ENCODE measurements at places on chromosomes 6 and 20.
A peak's percentile ranks its signal among the peaks of the same experiment; 100 is the strongest.

- no peaks in the 10 kb centered on the region for H3K4me1 ChIP-seq
- no peaks in the 10 kb centered on the region for H3K36me3 ChIP-seq
- DNase-seq, result no peak
- no peaks in the 10 kb centered on the region for H3K27me3 ChIP-seq
- H3K27ac ChIP-seq, result no peak overlapping the region
- no peak overlapping the region for H3K4me3 ChIP-seq
These were observed 63.4 kb downstream of the SERAC1 start for GRCh38 chr6:158104696-158105095.

GRCh38 chr20:54344832-54345231, 130.6 kb upstream of the DOK5 start:
- no peaks in the 10 kb centered on the region for H3K27me3 ChIP-seq
- H3K27ac ChIP-seq, result no peak overlapping the region
- H3K36me3 ChIP-seq, result no peaks in the 10 kb centered on the region
- no peak for DNase-seq
- no peaks in the 10 kb centered on the region for H3K4me1 ChIP-seq
- no peak overlapping the region for H3K4me3 ChIP-seq

DNA sequence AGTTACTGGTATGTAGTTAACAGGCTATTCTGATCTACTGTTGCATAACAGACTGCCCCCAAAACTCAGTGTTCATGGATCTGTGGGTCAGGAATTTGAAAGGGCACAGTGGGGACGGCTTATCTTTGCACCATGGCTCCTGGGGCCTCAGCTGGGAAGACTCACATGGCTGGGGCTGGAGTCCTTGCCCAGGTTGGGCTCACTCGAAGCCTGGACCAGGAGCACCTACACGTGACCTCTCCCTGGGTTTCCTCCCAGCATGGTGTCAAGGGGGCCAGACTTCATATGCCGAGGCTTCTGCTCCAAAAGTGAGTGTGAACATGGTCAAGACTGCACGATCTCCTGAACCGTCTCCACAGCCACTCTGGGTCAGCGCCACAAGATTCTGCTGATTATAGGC, 11.7 kb downstream of the SYNDIG1 start:
- no peak for DNase-seq
- H3K36me3 ChIP-seq, result no peaks in the 10 kb centered on the region
- no peaks in the 10 kb centered on the region for H3K27me3 ChIP-seq
- H3K27ac ChIP-seq, result no peak overlapping the region

DNA sequence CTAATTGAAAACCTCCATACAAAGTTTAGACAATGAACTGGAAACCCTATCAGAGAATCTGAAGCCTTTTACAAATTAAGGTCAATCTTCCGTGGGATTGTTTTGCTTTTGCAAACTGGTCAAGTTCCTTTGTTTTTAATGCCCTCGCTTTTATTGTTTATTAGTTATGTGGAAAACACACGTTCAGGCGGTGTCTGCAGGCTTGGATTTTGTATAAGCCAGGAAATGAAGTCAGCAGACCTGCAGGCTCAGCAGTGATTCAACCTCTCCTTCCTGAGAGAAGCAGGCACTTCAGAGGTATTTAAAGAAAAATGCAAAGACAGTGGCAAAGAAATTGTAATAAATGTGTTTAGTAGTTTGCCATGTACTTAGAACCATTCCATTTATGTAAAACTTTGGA, 103.4 kb upstream of the PDE10A start:
- H3K4me3 ChIP-seq, result no peak overlapping the region
- no peaks in the 10 kb centered on the region for H3K4me1 ChIP-seq
- no peaks in the 10 kb centered on the region for H3K27me3 ChIP-seq

DNA sequence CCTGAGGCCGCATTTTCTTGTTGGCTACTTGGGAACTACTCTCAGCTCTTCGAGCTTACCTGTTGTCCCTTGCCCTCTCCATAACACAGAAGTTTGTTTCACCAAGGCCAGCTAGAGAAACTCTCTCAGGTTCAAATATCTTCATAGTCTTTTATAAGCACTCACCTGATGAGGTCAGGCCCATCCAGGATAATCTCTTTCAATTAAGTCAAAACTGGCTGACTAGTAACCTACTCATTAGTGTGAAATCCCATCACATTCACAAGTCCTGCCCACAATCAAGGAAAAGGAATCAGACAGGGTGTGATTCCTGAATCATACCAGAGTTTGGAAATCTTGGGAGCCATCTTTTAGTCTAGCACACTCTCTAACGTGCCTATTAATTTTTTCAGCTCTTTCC, 195.2 kb upstream of the HS3ST5 start:
- H3K4me1 ChIP-seq, result no peaks in the 10 kb centered on the region
- H3K27ac ChIP-seq, result no peak overlapping the region
- H3K4me3 ChIP-seq, result no peak overlapping the region
- no peaks in the 10 kb centered on the region for H3K36me3 ChIP-seq
- H3K27me3 ChIP-seq, result no peaks in the 10 kb centered on the region

DNA sequence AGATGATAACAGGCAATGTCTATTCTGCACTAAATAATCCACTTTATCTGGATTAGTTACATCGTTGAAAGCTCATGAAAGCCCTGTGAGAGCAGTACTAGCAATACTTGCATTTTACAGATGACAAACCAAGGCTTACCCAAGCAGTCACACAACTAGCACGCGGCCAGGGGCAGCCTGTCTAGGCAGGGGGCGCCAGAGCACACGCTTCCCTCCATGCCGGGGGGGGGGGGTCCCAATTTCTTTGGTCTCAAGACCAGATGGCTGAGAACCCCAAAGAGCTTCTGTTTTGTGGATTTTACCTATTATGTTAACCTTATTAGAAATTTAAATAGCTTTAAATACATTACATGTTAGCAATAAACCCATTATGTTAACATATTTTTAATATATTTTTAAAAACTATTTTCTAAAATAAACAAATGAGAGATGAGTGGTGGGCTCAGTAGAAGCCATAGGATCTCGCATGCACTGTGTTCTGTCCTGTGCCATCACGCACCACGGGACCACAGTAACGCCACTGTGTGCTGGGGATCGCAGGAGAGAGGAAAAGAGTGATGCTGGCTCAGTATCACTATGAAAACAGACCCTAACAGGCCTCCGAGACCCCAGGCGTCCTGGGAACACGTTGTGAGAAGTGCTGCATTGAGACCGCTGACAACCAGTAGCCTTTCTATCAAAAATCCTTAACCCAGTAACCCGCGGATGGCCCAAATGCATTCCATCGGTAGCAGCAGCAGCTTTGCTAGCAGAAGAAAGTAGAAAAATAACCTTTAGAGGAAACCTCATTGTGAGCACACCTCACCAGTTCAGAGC, 5.3 kb upstream of the PRR18 start:
- no peak overlapping the region for H3K27ac ChIP-seq
- H3K4me1 ChIP-seq, result peaks cover 2% of the 10 kb centered on the region
- no peak overlapping the region for H3K4me3 ChIP-seq
- peak; percentile 43 for DNase-seq
- no peaks in the 10 kb centered on the region for H3K36me3 ChIP-seq

- H3K27me3 ChIP-seq, result no peaks in the 10 kb centered on the region
- no peaks in the 10 kb centered on the region for H3K36me3 ChIP-seq
- peaks cover 37% of the 10 kb centered on the region for H3K4me1 ChIP-seq
- no peak for DNase-seq
- no peak overlapping the region for H3K27ac ChIP-seq
These were observed 151.0 kb downstream of the ZDHHC14 start for GRCh38 chr6:157531986-157532365.

DNA sequence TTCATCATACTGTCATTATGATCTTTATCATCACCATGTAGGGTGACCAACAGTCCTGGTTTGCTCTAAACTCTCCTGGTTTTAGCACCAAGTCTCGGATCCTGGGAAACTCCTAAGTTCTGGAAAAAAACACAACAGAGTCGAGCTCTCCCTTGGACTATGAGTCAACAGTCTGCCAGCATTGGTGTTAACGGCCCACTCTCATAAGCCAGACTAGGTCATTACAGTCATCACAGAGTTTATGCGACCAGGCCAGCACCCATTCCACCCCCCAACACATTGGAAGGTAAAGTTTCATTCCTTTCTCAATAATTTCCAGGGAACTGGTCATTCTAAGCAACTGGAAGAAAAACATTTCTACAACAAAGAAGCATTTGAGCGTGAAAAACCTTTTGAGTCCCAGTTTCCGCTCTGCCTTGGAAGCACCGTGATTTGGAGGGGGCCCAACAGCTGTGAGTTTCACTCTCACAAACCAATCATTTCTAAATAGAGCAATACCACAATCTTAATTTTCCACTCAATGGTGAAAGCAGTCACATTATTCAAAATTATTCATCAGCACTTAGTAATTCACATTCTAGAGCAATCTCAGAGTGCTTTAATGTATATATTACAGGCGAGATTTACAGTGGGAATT, 445.0 kb downstream of the CDH26 start:
- H3K4me3 ChIP-seq, result no peak overlapping the region
- H3K27me3 ChIP-seq, result no peaks in the 10 kb centered on the region
- H3K27ac ChIP-seq, result no peak overlapping the region

DNA sequence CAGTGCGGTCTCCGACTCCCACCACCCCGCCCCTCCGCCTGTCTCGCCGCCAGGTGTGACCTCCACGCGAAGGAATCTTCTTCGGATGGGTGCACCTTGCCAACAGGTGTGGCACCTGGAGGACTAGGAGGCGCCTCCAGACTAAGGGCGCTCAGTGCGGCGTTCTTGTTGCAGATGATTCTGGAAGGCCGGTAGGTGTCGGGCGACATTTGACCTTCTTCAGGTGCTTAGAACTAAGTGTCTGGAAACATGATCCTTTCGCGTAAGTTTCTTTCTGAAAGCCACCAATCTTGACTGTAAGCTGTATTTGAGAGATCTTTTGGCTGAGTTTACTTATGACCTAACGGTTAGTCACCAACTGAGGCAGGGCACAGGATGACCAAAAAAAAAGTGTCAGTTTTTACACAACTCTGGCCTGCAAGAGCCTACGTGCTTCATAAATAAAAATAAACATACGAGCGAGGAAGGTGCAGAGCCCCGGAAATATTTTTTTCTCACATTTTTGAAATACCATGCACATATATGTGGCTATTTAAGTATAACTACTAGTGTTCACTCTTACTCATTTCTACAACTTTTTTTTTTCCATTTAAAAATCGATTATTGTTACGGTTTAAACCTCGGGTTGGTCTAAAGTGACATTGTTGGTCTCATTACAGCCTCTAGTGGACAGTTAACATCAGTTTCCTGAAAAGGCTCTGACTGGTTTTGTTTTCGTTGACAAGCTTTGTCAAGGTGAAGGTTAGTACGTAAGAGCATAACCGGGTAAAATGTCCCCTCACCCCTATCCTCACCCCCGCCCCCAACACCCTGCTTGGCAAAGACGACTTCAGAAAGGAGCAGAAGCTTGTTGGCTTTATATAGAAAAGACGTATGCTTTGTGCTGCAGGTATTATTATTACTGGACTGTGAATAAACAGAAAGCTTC, 1.6 kb upstream of the ATXN1 start:
- peak overlapping the region; percentile 72 for H3K4me3 ChIP-seq
- H3K4me1 ChIP-seq, result peaks cover 21% of the 10 kb centered on the region
- H3K27ac ChIP-seq, result peak overlapping the region; percentile 97
- peak; percentile 58 for DNase-seq
- H3K36me3 ChIP-seq, result no peaks in the 10 kb centered on the region

GRCh38 chr6:148674306-148674705, 72.5 kb upstream of the UST start:
- no peak overlapping the region for H3K4me3 ChIP-seq
- no peaks in the 10 kb centered on the region for H3K27me3 ChIP-seq
- H3K4me1 ChIP-seq, result no peaks in the 10 kb centered on the region
- H3K27ac ChIP-seq, result no peak overlapping the region

Measured in CD4-positive, alpha-beta T cell (primary cell).